CD4-positive, alpha-beta T cell treated with Interleukin-1 beta for 1 hour (primary cell): ENCODE measurements at places on chromosomes 4 and X.

DNA sequence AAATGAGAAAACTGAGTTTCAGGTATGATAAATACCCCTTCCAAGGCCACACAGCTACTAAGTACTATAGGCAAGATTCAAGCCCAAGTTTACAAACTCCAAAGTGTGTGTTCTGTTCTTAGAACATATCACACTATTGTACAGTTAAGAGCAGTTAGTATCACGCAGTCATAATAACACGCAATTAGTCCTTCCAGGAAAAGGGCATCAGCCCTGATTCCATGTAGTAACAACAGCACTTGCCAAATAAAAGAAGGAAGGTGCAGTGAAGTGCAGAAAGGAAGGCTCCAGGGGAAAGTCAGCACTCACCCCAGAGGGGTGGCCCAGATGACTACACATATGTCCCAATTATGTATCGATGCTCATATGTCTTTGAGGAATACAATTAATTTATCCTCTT is 4.4 kb downstream of the TASL start:
- DNase-seq, result no peak

DNA sequence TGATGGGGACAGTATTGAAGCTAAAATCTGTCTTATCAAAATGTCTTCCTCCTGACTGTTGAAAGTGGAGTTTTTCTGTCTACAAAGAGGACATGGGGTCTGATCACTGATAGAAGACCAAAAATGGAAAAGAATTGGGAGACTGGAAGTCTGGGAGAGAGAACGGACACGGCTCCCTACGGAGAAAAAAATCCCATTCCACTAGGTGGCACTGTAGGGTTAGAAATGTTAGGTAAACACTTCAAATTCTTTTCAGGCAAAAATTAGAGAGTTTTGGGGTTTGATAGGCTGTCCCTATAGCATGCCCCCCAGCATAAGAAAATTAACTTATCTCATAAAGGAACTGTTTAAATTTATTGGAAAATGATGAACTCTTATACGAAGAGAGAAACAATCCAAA is 200.5 kb downstream of the FAM133A start:
- DNase-seq, result no peak

GRCh38 chrX:40098264-40099054 is 701 bp upstream of the BCOR start:
- peak; percentile 75 for DNase-seq

- DNase-seq, result no peak
Measured at GRCh38 chrX:74465424-74465823, 44.1 kb downstream of the SLC16A2 start.

- no peak for DNase-seq
Measured at GRCh38 chr4:101678180-101678579, 112.3 kb upstream of the BANK1 start.

DNA sequence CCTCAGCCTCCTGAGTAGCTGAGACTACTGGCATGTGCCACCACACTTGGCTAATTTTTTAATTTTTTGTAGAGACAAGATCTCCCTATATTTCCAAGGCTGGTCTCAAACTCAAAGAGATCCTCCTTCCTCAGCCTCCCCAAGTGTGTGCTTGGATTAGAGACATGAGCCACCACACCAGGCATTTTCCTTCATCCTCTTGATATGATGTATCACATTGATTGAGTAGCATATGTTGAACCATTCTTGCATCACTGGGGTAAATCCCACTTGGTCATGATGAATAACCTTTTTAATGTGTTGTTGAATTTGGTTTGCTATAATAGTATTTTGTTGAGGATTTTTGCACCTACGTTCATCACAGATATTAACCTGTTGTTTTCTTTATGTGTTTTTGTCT is 24.2 kb upstream of the PPM1K start:
- no peak for DNase-seq

DNA sequence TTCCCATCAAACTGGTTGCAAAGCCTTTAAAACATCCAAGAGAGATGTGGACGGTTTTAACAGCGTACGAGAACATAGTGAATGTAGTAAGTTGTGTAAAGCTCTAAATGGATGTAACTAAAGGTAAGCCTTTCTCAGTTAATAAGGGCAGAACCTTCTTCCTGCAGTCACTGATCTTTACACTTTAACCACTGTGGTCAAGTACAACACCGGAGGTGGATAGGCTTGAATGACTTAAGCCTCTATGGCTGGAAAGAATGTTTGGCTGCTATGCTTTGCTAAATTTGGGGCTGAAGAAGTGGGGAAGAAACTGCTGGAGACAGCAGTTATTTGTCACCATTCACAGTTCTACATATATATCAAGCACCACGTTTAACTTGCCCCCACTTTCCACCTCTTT is 285.1 kb upstream of the FMR1 start:
- no peak for DNase-seq

- no peak for DNase-seq
Measured at GRCh38 chr4:61200916-61201526, 895 bp downstream of the ADGRL3 start.

GRCh38 chr4:71356924-71357663 is 18.3 kb downstream of the SLC4A4 start:
- DNase-seq, result no peak

DNA sequence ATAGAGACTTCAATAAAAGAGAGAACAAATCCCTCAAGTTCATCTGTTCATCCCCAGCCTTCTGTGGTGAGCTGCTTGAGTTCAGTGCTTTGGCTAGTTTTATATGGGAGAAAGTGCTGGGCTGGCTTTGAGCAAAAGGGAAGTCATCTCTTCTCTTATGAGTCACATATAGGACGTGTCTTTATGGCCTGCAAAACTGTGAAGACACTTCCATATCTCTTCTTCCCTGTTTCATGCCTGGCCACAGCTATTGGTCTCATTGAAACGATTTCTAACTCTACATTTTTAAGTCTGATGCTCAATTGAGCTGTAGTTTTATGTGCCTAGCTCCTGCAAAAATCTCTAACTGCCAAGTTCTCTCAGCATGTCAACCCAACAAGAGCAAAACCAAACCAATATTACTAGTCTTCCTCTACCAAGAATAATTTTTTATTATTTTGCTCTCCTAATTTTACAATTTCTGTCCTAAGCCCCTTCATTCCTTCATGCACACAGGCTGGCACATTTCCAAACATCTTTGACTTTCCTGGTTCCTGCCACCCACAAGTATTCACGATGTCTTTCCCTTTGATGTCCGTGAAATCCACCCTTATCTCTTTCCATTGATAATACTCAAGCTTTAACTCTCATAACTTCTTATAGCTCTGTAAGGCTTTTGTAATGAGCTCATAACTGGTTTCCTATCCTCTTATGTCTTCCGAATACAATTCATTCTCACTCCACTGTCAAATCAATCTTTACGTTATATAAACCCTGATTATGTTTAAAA is 165.3 kb downstream of the BTC start:
- DNase-seq, result peak; percentile 41

- no peak for DNase-seq
Measured at GRCh38 chrX:56757327-56757726, 28.3 kb downstream of the NBDY start.

DNA sequence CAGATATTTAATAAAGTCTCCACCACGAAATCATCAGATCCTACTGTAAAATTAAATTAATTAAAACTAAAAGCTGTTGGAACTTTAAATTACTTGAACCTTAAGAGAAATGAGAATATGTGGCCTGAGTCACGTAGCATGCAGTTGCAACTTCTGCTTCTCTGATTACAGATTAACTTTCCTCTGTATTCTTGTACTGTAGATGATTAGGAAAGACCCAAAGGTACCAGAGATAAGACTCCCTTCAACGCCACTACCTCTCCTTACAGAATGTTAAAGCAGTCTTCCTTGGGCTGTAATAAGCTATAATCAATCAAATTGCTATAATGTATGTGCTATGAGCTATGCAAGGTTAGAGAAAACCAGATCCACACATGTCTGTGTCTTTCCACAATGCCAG is 47.9 kb downstream of the FAM13A start:
- no peak for DNase-seq

- DNase-seq, result no peak
Measured at GRCh38 chr4:36402008-36402758, 120.8 kb downstream of the DTHD1 start.

DNA sequence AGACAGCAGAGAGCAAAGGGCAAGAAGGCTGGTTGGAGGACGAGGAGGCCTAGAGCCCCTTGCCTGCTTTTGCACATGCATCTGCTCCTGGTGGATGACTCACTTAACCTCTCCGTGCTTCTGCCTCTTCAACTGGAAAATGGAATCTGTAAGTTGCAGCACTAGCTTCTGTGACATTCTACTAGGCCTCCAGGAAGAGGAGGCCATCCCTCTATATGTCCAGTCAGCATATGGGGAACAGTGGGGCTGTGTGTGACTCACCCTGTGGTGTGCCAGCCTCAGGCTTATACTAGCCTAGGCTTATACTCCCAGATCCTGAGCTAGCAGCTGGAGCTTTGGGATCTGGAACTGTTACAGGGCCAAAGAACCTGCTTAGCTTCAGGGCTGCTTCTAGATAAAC is 36.0 kb downstream of the RTL9 start:
- no peak for DNase-seq

- no peak for DNase-seq
Measured at GRCh38 chrX:48960291-48960690, 2.9 kb upstream of the OTUD5 start.
